ENCODE measurements at places on chromosomes 1 and 21. TPM values are rescaled to one million over a fixed set of nuclear protein-coding genes. Genes with fewer than 3 reads are reported as not detected.

- DNase-seq, result peak; percentile 51
Measured at GRCh38 chr1:218361298-218362065, 16.3 kb downstream of the TGFB2 start.

DNA sequence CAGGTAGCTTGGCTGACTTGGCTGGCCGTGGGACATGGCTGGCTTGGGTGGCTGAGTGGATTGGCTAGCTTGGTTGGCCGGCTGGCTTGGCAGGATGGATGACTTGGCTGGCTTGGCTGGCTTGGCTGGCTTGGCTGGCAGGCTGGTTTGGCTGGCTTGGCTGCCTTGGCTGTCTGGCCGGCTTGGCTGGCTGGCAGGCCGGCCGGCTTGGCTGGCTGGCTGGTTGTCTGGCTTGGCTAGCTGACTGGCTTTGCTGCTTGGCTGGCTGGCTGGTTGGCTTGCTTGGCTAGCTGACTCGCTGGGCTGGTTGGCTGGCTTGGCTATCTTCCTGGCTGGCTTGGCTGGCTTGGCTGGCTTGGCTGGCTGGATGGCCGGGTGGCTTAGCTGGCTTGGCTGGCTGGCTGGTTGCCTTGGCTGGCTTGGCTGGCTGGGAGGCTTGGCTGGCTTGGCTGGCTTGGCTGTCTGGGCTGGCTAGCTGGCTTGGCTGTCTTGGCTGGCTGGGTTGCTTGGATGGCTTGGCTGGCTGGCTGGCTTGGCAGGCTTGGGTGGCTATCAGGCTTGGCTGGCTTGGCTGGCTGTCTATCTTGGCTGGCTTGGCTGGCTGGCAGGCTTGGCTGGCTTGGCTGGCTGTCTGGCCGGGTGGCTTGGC, 129.7 kb upstream of the FAM72C start:
- no peak for DNase-seq

GRCh38 chr1:14404862-14405301, 193.6 kb upstream of the KAZN start:
- DNase-seq, result no peak

DNA sequence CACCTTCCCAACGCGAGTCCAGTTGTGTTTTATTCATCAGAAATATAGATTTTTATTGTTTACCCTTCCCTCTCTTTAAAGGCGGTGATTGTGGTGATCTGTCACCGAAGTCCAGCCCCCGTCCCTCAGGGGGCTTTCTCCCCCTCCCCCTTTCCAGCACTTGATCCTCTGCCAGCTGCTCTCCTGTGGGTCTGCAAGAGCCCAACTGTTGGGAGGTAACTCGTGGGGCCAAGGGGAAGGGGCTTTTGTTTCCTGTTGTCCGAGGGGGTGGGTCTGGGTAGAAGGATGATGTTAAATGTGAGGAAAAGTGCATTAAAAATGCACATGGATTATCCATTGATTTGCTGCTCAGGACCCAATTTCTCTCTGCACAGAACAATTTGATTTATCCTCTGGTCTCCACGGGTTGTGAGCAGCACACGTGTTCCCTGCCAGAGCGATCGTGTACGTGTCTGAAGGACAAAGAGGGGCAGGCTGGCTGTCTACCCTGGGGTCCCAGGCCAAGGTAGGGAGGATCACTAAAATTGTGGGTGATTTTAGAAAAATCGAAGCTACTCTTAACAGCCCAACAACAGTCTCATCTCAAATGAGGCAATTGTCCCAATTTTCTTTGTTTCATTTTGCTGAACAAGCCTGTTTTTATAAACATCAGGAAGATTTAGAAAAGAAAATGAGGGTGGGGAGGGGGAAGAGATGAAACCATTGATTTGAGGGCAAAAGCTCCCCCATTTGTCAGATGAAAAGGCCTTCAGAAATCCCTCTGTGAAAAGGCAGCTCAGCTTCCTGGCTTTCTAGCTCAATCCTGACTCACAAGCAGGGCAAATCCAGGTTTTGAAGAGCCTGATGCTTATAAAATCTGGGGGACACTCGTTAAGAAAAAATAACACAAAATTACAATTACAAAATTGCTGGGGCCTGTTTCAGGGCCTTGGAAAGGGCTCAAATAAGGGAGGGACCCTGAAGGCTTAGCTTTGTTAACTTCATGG, 176.2 kb downstream of the RHOU start:
- DNase-seq, result no peak

DNA sequence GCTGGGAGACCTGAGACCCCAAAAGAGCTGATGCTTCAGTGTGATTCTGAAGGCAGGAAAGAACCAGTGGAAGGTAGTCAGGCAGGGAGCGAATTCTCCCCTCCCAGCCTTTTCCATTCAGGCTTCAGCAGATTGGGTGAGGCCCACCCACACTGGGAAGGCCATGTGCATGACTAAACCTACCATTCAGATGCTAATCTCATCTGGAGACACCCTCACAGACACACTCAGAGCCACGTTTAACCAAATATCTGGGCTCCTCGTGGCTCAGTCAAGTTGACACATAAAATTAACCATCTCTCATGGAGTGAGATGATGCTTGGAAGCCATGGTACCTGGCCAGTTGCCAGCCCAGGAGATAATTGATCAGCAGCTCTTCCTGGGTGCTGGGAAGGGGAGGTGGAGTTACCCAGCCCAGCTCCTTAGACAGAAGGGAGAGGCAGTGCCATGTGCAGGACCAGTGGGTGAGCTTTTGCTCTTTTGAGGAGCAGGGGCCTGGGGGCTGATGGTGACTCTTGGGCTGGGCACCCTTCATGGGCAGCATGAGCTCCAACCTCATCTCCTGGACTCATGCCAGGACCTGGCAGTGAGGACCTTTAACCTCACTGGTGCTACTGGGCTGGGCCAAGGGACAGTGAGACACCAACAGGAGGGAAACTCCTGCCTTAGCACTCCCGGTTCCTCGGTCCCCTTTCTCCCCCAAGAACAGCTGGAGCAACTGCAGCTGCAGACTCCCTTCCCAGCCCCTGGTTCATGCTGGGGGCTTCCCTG, 89.0 kb upstream of the ACTL8 start:
- peak; percentile 61 for DNase-seq

DNA sequence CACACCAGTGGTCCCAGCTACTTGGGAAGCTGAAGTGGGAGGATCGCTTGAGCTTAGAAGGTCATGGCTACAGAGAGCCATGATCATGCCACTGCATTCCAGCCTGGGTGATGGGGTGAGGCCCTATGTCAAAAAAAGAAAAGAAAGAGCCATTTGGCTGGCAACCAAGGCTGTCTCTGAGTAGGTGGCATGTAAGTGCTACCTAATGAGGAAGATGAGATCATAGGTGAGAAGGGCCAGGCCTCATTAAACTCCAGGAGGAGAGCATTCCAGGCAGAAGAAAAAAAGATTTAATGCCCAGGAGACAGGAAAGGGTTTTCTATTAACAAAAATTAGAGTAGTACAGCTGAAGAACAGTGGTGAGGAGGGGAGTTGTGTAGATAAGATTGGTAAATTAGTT, 103.4 kb upstream of the ZNF678 start:
- DNase-seq, result no peak

DNA sequence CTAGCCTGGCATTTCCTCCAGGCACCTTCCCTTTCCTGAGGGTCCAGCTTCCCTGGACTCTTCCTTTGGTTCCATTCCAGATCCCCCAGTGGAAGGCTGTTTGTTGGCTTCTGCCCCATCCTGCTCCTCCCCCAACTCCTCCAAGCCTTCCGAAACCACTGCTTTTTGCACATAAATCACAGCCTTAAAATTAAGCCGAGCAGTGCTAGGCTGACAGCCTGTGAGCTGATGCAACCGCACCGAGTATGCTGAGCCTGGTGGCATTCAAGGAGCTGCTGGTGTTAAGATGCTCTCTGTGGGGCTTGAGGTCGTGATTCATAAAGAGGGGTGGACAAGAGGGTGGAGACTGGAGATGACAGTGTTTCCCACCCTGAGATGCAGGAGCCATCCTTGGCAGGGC, 266.6 kb upstream of the C1orf174 start:
- DNase-seq, result no peak

DNA sequence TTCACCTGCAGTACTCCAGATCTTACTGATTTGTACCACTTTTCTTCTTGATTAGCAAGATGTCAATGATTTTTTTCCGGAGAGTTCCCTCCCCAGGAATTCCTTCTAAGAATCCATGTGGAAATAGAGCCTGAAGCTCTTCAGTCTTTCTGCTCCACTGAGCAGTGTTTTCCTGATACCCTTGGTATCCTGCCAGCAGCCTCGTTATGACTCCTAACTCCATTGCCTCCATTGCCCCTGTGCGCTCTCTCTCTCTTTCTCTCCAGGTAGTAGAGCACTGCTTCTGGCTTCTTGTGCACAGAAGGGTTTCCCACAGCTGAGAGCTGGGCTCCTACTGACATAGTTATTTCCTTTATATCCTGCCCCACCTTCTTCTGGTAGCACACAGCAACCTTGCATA, 12.2 kb downstream of the UBE2U start:
- DNase-seq, result no peak

- DNase-seq, result peak; percentile 51
Measured at GRCh38 chr1:16088996-16089395, 15.5 kb upstream of the FAM131C start.

- peak; percentile 59 for DNase-seq
Measured at GRCh38 chr1:93447481-93448291, at the start of gene FNBP1L. Gene FNBP1L (plus strand): TSS chr1:93448118. CDS start chr1:93448282, 164 bp downstream.

GRCh38 chr1:31576201-31576669, at the start of gene TINAGL1:
Gene TINAGL1 (plus strand): TSS chr1:31576515. CDS start chr1:31577149, 634 bp downstream.
- no peak for DNase-seq

GRCh38 chr1:155324717-155325602, 4.3 kb downstream of the RUSC1 start:
- DNase-seq, result no peak

- no peak for DNase-seq
Measured at GRCh38 chr1:181448461-181448860, 34.9 kb upstream of the CACNA1E start.

DNA sequence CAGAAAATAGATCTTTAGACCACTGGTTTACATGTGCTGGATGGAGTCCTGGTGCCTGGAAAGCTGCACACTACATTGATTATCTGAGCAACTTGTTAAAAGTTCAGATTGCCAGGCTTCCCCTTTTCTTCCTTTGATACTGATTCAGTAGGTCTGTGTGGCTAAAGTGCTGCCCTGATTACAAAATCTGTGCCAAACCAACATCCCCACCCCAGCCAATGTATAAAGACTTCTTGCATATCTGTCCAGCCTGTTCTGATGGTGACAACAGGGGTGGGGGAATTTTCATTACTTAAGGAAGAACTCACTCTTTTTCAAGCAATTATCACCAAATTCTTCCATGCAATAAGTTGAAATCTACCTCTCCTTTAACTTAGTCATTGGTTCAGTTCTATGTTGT, 135.5 kb downstream of the TNFSF18 start:
- no peak for DNase-seq

DNA sequence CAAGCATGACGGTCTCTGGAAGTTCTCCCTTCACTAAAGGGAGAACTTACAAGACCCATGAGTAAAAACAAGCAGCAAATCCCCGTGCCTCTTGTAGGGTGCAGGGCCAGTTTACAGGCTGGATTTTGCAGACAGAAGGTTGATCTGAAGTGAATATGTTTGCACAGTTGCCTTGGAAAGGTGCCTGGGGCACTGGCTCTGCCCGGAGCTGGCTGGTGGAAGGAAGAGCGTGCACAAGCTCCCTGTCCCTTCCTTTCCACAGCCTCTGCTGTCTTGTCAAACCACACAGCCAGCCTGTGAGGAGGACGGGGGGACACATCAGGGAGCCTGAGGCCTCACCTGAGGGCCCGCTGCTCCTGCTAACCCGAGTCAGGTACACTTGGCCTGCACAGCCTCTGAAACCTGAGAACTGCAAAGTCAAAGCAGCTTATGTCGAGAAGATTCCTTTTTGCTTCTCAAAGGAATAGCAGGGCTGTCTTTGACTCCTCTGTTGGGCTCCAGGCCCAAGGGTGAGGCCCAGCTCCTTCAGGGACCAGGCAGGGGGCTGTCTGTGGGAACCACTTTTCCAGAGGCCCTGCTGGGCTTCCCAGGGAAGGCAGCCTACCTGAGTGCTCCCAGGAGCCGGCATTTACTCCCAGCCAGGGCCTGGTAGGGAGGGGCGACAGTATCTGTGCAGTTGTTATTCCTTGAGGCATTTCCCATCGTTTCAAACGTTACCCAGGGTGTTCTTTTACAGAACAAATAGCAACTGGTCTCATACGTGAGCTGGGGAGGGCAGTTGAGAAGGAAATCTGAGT, 251.5 kb downstream of the SIPA1L2 start:
- no peak for DNase-seq

DNA sequence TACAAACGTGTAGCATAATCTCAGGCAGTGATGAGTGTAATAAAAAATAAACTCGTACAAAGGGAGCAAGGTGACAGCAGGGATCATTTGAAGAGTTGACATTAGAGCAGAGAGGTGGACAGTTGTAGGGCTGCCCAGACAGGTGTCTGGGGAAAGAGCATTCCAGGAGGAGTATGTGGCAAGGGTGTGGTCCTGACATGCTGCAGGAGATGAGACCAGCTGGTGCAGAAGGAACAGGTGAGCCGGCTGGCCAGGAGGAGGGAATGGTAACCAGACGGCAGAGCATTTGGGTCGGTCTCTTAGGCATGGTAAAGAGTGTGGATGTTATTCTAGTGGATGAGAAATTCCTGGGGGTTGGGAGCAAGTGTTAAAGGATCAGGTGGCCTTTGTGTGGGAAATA, 306.3 kb downstream of the LMX1A start:
- no peak for DNase-seq

DNA sequence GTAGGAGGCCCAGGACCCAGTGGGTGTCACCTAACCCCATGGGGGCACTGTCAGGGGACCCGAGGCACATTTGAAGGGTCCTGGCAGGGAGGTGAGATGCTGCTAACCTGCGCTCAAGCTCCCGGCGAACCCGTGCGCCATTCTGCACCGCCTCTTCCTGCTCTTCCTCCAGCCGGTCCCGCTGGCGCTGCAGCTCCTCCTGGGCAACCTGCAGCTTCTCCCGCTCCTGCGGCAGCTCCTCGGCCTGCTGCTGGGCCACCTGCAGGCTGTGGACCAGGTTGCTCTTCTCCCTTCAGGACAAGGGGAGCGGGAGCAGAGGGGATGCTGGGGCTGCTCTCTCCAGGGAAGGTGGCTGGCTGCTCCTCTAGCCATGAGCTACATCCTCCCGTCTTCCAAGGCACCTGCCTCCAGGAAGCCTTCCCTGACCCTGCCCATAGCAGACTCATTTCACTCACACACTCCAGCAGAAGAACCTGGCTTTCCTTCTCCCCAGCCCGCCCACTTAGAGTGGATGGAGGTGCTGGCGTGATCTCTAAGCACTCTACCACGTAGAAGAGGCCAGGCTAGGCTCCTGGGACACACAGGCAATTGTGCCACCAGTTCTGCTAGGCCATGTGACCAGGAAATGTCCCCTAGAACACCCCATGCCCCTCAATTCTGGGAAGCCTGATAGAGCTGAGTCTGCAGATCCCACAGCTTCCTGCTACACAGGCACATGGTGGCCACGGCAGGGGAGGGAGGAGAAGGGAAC, 15.2 kb upstream of the NBPF1 start:
- DNase-seq, result no peak

The PLA2G2A gene
- 0.61 TPM for polyA plus RNA-seq

The KIFAP3 gene
- polyA plus RNA-seq, result 42.9 TPM

The GNAT2 gene
- 0.22 TPM for polyA plus RNA-seq

The EPS8L3 gene
- polyA plus RNA-seq, result not detected

The ASPM gene
- 15.0 TPM for polyA plus RNA-seq

The ADAMTS4 gene
- polyA plus RNA-seq, result 1.0 TPM

The INAVA gene
- polyA plus RNA-seq, result 0.03 TPM

The BEND5 gene
- polyA plus RNA-seq, result 0.16 TPM

The UBE2U gene
- polyA plus RNA-seq, result not detected

The LAMB3 gene
- polyA plus RNA-seq, result 5.5 TPM

The GRHL3 gene
- polyA plus RNA-seq, result 0.03 TPM

The CLEC20A gene
- not detected for polyA plus RNA-seq

The CLIC6 gene
- polyA plus RNA-seq, result 2.0 TPM

The E2F2 gene
- polyA plus RNA-seq, result 0.26 TPM

The LGR6 gene
- polyA plus RNA-seq, result 0.02 TPM

The LORICRIN gene
- not detected for polyA plus RNA-seq

The TMOD4 gene
- 0.53 TPM for polyA plus RNA-seq
